ENCODE measurements at places on chromosomes 6 and 20. TPM values are rescaled to one million over a fixed set of nuclear protein-coding genes. Genes with fewer than 3 reads are reported as not detected.

The NEDD9 gene
- total RNA-seq: 21.5 TPM

The SPACA1 gene
- total RNA-seq: not detected

The ANGPT4 gene
- 0.20 TPM for total RNA-seq

The SYNCRIP gene
- 53.8 TPM for total RNA-seq

The ZNF391 gene
- 12.7 TPM for total RNA-seq

The SYNDIG1 gene
- 48.3 TPM for total RNA-seq

The LPIN3 gene
- total RNA-seq: 5.6 TPM

The EPPIN gene
- not detected for total RNA-seq

The GID8 gene
- 31.8 TPM for total RNA-seq

The CST4 gene
- not detected for total RNA-seq

The BCAS4 gene
- 8.0 TPM for total RNA-seq

The ALDH8A1 gene
- 3.0 TPM for total RNA-seq

The PRSS16 gene
- 2.0 TPM for total RNA-seq

The ELOVL2 gene
- 18.8 TPM for total RNA-seq
